Gastroesophageal sphincter (tissue), 4 donors: ENCODE measurements at places on chromosomes 2 and 18. TPM values are rescaled to one million over a fixed set of nuclear protein-coding genes. Genes with fewer than 3 reads are reported as not detected.

The TRIM54 gene
- total RNA-seq = not detected

GRCh38 chr2:199460101-199460671 lies 2.4 kb upstream of the SATB2 start:
- no peaks in the 10 kb centered on the region for H3K36me3 ChIP-seq
- peak overlapping the region; percentile 89 for H3K4me3 ChIP-seq
- no peaks in the 10 kb centered on the region for H3K4me1 ChIP-seq

DNA sequence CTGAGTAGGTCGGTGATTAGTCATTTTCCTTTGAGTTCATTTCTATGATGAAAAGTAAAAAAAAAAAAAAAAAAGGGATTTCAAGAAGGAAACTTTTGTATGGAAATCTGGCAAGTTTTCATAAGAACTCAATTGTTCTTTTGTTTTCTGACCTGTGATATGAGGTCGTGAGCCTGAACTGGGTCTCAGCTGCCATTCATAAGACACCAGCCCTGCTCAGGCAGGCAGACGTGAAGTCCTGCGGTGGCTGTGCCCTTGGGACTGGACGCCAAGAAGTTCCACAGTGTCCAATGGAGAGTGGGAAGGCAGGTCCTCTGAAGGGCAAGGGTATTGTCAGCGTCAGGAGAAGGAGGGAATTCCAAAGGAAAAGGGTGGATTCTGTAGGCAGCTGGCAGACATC lies 183.9 kb downstream of the NCK2 start:
- H3K4me3 ChIP-seq = no peak overlapping the region
- no peak for ATAC-seq
- H3K27ac ChIP-seq = no peak overlapping the region
- no peaks in the 10 kb centered on the region for H3K36me3 ChIP-seq

DNA sequence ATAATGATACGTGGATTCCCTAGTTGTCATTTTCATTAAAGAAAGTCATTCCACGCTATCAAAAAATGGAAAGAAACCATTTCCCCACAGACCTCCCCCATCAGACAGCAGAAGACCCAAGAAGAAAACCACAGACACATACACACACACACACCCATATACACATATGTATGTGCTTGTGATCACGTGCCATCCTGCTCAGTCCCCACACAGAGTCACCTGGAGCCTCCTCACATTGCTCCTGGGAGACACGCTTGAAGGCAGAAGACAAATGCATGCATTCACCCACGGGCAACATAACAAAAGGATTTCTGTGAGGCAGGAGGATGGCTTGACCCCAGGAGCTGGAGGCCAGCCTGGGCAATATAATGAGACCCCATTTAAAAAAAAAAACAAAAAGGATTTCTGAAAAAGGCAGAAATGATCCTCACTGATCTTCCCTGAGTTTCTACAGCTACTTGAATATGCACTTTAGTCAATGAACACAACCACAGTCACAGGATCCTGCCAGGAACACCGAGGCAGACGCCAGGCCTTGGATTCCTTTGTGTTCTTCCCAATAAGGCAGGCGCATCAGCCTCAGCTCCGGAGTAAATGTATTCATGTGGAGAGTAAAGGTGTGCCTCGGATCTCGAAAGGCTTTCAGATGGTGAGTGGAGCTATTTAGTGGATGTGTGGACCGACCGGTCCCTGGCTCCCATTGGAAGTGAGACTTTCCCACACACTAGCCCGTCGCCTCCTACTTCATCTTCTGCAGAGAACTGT lies 21.0 kb downstream of the TGFBRAP1 start:
- no peak overlapping the region for H3K27ac ChIP-seq
- H3K4me1 ChIP-seq = no peaks in the 10 kb centered on the region
- ATAC-seq = no peak
- H3K36me3 ChIP-seq = peaks cover 42% of the 10 kb centered on the region

DNA sequence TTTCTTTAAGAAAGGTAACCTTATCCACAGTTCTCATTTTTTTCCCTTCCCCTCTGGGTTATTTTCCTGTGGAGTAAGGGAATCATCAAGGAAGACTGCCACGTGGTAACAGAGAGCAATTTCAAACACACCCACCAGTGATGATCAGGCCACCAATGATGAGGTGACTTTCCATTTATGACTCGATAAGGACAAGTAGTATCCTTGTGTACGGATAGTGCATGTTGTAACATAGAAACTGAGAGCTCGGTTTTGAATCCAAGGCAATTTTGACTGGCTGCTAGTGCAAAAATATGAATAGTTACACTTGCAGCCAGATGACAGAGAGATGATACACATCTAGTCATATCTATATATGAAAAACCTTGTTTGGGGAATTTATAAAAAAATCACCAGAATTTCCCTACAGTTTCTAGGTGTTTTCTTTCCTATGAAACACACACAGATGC lies 143.6 kb upstream of the TCF4 start:
- H3K27me3 ChIP-seq = no peaks in the 10 kb centered on the region
- no peak overlapping the region for H3K27ac ChIP-seq
- no peaks in the 10 kb centered on the region for H3K4me1 ChIP-seq
- no peaks in the 10 kb centered on the region for H3K36me3 ChIP-seq

- H3K27me3 ChIP-seq = no peaks in the 10 kb centered on the region
- H3K4me3 ChIP-seq = no peak overlapping the region
- ATAC-seq = no peak
- no peaks in the 10 kb centered on the region for H3K36me3 ChIP-seq
- H3K4me1 ChIP-seq = no peaks in the 10 kb centered on the region
These were observed 50.2 kb upstream of the OSR1 start for GRCh38 chr2:19408592-19408991.

DNA sequence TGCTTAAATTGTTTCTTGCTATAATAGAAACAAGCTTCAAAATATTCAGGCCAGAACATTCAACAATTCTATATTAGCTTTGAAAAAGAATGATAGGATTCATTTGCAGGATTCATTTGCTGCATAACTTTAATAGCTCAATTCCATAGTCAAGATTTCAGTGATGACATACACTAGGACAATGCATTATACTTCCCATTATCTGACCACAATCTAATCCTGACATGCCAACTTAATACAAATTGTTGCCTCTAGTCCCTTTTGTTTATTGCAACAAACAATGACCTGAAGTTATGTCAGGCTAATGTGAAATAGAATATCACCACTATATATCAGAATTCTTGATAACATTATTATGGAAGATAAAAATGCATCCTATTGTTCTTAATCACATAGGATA lies 169.4 kb downstream of the DNAH7 start:
- ATAC-seq = no peak
- no peak overlapping the region for H3K27ac ChIP-seq
- H3K4me3 ChIP-seq = no peak overlapping the region
- no peaks in the 10 kb centered on the region for H3K27me3 ChIP-seq
- H3K4me1 ChIP-seq = no peaks in the 10 kb centered on the region

The DTNA gene
- total RNA-seq = 254 TPM

- H3K4me3 ChIP-seq = no peak overlapping the region
- peaks cover 94% of the 10 kb centered on the region for H3K4me1 ChIP-seq
- H3K36me3 ChIP-seq = no peaks in the 10 kb centered on the region
- no peaks in the 10 kb centered on the region for H3K27me3 ChIP-seq
These were observed 9.6 kb downstream of the ANTXR1 start for GRCh38 chr2:69022548-69022947.

- no peaks in the 10 kb centered on the region for H3K27me3 ChIP-seq
- ATAC-seq = no peak
- H3K36me3 ChIP-seq = no peaks in the 10 kb centered on the region
- H3K4me3 ChIP-seq = no peak overlapping the region
- H3K27ac ChIP-seq = no peak overlapping the region
These were observed 264.7 kb downstream of the METTL4 start for GRCh38 chr18:2306606-2307005.

GRCh38 chr2:163572850-163573249 lies 163.0 kb downstream of the FIGN start:
- H3K27me3 ChIP-seq = no peaks in the 10 kb centered on the region
- no peaks in the 10 kb centered on the region for H3K36me3 ChIP-seq
- no peak for ATAC-seq
- no peaks in the 10 kb centered on the region for H3K4me1 ChIP-seq
